ENCODE measurements at places on chromosomes 13 and 19.

DNA sequence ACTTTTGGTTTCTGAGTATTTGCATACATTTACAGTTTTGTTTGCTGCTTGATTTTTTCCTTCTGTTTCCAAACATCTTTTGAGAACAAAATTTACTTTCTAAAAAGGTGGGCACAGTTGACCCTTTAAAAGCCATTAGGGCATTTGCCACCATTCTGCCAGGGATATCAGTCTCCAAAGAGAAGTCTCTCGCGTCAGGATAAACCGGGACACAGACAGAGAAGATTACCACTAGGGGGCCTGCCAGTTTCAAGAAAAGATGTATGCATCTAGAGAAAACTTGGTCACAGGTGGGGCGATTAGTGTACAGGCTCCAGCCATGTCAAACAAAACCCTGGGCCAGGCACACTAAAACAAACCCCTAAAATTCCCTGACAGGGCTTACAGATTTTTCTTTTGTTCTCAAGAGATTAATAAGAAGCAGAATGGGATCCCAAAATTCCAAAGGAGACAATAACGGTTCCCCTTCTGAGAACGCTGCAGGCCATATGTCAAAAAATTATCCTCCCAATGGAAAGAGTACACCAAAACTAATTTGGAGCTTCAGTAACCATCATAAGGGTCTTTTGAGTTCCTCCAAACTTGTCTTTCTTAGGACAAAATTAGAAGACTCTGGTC, 10.7 kb upstream of the PABPC3 start:
- DNase-seq, result peak; percentile 15

DNA sequence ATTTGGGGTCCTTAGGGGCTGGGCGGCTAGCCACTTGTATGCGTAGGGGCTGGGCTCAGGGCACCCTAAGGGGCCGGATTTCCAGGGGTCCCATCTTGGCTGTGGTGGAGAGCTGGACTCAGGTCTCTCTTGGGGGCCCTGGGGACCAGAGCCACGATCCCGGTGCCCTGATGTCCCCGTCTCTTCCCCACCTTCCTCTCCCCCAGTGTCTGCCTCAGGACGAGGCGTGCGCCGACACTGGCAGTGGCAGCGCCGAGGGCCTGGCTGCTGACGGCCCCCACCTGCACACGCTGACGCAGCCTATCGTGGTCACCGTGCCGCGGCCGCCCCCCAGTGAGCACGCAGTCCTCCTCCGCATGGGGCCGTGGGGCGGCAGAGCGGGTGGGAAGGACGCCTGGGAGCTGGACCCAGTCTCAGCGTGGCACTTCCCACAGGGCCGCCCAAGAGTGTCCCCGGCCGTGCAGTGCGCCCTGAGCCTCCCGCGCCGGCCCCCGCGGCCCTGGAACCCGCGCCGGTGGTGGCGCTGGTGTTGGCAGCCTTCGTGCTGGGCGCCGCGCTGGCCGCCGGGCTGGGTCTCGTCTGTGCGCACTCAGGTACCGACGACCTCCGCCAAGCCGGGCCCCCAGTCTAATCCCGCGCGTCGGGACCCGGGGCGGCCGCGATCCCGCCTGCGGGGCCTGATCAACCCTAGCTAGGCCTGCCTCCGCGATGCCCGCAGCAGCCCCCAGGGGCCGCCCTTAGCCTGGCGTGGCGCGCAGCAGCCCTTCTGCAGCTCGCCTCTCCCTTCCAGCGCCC, 2.7 kb upstream of the SNAPC2 start:
- peak; percentile 72 for DNase-seq

DNA sequence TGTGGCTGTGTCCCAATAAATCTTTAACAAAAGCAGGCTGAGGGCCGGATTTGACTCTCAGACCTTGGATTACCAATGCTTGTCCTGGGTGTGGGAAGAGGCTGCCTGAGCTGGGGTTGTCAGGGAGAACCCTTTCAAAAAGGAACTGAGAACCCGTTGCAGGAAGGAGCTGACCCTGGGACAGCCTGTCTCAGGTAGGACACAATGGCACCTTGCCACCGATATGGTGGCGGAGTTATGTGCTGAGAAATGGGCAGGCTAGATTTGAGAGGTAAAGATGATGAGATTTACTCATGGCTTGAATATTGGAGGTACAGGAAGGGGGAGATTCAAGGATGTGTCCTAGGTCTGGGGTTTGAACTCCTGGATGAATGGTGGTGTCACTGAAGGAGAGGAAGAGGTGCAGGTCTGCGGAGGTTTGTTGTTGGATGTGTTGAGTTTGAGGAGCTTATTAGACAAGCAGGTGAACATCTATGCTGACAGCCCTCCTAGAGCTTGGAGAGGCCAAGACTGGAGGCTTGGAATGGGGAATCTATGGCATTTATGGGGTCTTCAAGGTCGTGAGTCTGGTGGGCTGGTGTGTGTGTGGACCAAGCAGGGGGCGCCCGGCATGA, 7.2 kb downstream of the PLEKHF1 start:
- no peak for DNase-seq

- DNase-seq, result peak; percentile 89
These were observed 5.3 kb downstream of the EFNA2 start for GRCh38 chr19:1290703-1291651.

GRCh38 chr13:25037057-25037813, 58.7 kb upstream of the PABPC3 start:
- DNase-seq, result no peak

- no peak for DNase-seq
These were observed 12.5 kb downstream of the SUPT20H start for GRCh38 chr13:37047032-37047431.

GRCh38 chr19:33819880-33820781, 23.5 kb downstream of the KCTD15 start:
- DNase-seq, result peak; percentile 80

- DNase-seq, result no peak
These were observed 17.1 kb downstream of the COL4A2 start for GRCh38 chr13:110324026-110324749.

- no peak for DNase-seq
These were observed 10.2 kb upstream of the SUPT20H start for GRCh38 chr13:37069597-37070103.

- no peak for DNase-seq
These were observed 11.5 kb downstream of the POLRMT start for GRCh38 chr19:621819-622218.

GRCh38 chr19:12913851-12914690, 5.0 kb downstream of the SYCE2 start:
- peak; percentile 34 for DNase-seq

Measured in left colon (tissue), 2 donors.